ENCODE measurements at places on chromosomes 7 and 10. TPM values are rescaled to one million over a fixed set of nuclear protein-coding genes. Genes with fewer than 3 reads are reported as not detected.
A peak's percentile ranks its signal among the peaks of the same experiment; 100 is the strongest.

DNA sequence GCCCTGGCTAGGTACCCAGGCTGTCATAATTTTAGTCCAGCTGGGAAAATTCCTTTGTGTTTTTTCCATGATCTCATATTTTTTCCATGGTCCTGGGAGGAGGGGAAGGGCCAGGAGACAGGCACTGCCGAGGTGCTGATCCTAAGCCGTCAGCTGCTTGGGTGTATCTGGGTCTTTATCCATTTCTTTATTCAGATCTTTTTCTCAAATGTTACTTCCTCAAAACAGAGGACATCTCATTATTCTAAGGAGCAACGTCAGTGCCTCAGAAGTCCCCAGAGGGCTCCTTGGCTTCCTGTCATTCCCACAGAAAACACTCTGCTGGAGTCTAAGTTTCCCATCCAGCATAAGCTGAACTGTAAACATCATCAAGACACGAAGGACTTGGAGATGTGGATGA, 2.8 kb upstream of the OR6V1 start:
- no peak for DNase-seq

The GSTO2 gene
- total RNA-seq: 8.9 TPM

DNA sequence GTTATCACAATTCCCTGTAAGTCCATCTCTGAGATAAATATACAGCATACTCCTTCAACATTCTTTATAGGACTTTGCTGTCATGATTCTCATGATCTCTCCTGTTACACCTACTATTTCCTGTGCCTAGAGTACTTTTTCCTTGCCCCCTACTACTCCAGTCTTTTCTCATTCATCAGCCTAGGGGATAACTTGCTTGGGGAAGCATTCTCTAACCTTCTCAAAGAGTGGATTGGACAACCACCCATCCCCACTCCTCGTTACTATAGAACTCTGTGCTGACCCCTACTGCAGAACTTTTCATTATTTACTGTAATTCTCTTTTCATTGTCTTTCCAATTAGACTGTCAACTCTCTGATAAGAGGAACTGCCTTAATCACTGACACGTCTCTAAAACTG, 57.4 kb upstream of the TFEC start:
- DNase-seq: no peak

The TRIM8 gene
- total RNA-seq: 47.2 TPM

The GIMAP2 gene
- 0.85 TPM for total RNA-seq

The OR2A12 gene
- total RNA-seq: not detected

The FAM13C gene
- not detected for total RNA-seq

- DNase-seq: peak; percentile 86
These were observed 5.2 kb upstream of the APBB1IP start for GRCh38 chr10:26432938-26433337.

GRCh38 chr7:50771120-50772002, 11.3 kb downstream of the GRB10 start:
- no peak for DNase-seq

DNA sequence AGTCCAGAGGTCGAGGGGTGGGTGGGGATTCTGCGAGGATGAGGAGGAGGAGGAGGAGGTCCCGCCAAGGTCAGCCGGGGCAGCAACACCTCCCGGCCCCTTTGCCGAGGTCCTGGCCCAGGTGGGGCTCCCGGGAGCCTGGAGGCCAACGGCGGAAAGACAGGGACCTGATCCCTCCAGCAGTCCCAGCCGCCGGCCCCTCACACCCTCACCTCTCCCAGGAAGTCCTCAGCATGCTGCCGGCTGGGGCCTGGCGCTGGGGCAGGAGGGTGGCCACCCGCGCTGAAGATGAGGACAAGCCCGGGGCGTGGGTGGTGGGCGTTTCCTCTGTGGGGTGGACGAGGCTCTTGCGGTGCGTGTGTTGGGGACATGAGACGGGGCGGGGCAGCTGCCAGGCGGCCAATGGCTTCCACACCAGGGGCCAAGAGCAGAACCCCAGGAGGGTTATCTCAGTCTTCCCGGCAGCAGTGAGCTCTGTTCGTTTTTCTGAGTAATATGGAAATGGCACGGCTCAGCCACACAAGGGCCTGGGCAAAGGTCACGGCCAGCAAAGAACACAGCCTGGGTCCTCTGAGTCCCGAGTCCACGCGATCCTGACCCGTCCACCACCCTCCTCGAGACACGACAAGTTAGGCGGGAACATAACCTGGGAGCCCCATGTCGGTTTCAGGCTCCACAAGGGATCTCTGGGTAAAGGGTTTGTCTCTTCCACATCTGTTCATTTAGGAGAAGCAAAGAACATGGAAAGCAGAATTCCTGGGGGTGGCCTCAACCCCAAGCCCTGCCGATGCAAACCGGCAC, 82.9 kb upstream of the PDGFA start:
- no peak for DNase-seq

The ZNF736 gene
- 33.0 TPM for total RNA-seq

GRCh38 chr10:133557381-133557780, 8.0 kb downstream of the SYCE1 start:
- no peak for DNase-seq

The EVX1 gene
- not detected for total RNA-seq

The IGFBP3 gene
- total RNA-seq: 296 TPM

- no peak for DNase-seq
These were observed 12.3 kb downstream of the RPA3 start for GRCh38 chr7:7706101-7706511.

DNA sequence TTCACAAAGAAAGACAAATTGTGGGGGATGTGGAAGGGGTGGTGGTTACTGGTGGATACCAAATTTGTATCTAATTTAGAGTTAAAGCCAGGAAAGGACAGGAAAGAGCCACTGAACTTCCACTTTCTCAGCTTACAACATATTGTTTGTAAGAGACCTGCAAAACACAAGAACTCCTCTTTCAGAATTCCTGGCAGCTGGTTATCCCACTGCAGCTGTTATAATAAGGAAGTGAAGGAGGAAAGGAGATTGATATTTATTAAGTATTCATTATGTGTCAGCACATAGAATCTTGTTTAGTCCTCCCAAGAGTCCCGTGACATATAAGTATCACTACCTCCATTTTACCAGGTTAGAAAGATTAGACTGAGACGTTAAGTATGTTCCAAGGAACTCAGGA, 481.7 kb downstream of the PHTF2 start:
- no peak for DNase-seq

The OR2A42 gene
- total RNA-seq: 0.15 TPM

The EEPD1 gene
- 3.6 TPM for total RNA-seq

The HMX3 gene
- not detected for total RNA-seq

DNA sequence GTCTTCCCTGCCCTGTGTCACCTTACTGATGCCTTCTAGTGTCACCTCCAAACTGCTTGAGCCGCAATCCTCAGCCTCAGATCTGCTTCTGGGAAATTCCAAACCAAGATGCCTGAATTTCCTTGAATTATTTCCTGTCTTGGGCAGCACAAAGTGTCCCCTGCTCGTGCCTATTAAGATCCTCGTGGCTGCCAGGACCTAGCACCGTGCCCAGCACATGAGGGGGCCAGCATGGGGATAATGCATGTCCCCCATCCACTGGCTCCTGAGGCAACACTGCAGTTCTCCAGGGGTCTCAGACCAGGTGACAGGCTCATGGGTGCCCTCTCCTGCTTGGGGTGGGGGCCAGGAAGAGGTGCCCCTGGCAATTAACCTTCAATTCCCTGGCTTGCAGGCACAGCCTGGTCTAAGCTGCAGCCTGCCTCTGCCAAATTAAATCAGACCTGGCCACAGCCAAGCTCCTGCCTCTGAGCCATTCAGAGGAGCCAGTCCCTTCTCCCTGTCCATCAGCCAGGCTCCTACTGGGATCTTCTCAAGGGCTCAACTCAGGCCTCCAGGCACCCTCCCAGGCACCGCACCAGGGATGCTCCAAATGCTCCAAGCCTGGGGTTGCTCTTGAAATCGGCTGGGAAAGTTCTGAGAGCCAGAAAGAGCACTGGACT, 146.6 kb downstream of the SH3PXD2A start:
- DNase-seq: no peak

- no peak for DNase-seq
These were observed 42.9 kb upstream of the CNPY1 start for GRCh38 chr7:155589001-155589980.

DNA sequence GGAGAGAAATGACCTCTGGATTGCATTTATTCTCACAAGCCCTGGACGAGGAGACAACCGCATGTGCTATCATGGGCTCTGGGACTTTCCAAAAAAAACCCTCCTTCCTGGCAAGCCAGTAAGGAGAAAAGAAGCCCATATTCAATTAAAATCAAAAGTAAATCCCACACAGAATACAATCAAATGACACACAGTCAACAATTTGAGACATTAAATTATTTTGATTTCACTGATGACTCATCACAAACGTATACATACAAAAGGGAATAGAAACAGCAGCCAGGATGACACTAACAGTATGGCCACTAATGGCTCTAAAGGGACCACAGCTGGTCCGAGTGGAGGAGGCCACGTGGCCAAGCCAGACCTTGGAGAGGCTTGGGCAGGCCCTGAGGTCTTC, 24.9 kb downstream of the LRRC20 start:
- no peak for DNase-seq

DNA sequence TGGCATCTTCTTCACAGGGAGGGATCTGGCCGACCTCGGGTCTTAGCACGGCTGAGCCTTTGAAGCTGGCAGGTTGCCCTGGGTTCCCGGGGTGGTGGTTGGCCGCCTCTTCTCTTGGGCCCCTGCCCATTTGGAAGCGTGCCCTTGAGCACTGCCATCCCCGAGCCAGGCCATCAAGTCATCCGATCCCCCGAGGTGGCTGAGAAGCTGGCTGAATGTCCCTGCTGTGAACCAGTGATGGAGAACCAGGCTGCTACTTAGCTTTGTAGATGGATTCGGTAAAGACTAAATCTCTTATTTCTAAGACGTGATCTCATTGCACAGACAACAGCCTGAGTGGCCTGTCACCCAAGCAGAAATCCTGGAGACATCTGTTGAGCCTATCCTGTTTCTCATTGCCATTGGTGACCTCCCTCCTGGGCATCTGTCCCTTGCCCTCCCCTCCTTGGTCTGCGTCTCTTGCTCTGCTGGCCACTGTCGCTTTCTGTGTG, 74.3 kb downstream of the GRK5 start:
- peak; percentile 10 for DNase-seq

DNA sequence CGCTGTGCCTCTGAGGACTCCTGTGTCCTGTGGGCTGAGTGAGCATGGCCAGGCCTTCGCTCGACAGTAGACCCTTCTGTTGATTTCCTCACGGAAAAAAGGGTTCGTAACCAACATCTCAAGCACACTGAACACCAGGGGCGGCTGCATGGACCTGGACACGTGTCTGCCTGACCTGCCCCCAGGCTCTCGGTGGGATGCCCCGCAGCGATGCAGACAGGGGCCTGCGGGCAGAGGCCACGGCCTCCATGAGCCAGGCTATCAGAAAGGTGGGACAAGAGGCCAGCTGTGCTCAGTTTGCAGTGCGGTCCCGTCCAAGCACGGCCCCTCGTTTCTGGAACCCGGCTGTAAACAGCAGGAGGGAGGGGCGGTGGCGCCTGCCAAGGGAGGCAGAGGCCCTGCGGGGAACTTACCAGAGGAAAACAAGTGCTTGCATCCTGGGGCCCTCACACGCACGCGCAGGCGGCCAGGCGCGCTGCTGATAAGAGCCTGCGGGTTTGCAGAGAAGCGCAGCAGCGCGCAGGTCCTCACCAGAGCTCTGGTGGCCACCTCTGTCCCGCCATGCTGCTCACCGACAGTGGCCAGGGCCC, 10.6 kb downstream of the GPR146 start:
- no peak for DNase-seq

DNA sequence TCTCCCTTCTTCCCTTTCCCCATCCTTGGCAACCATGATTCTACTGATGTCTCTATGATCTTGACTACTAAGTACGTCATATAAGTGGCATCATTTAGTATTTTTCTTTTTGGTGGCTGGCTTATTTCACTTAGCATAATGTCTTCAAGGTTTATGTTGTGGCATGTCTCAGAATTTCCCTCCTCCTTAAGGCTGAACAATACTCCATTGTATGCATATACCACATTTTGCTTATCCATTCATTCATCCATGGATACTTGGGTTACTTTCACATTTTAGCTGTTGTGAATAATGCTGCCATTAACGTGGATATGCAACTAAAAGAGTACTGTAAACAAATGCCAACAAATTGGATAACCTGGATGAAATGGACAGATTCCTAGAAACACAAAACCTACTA, 60.8 kb downstream of the BMPR1A start:
- DNase-seq: peak; percentile 3

The TYW1B gene
- 2.8 TPM for total RNA-seq

The SPACDR gene
- not detected for total RNA-seq

GRCh38 chr10:48511066-48511874, 93.6 kb downstream of the ARHGAP22 start:
- DNase-seq: no peak

The SLC13A1 gene
- total RNA-seq: not detected

Measured in renal cortical epithelial cell (primary cell).